ENCODE measurements at places on chromosomes 2 and 18.
A peak's percentile ranks its signal among the peaks of the same experiment; 100 is the strongest.

DNA sequence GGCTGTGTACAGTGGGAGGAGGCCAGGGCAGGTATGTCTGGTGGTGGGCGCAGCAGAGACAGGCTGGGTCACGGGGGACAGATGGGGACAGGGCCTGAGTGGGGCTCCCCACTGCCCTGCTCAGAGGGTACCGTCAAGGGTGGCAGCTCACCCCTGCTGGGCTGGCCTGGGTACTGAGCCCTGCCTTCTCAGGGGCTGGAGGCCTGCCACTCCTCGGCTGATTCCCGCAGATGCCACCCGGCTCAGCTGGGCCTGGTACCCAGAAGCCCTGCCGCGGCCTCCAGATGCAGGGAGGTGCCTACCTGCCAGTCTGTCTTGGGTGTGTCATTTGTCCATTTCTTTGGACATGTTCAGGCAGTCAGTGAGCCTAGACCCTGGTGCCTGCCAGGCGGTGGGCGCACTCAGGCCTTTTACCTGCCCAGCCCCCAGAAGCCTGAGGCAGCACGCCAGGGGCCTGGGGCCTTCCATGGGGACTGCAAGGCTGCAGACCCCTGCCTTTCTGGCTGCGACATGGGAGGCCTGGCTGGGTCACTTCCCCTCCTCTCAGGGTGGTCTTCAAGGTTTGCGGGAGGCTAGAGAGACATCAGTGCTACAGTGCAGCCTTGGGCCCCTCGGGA lies 3.3 kb downstream of the SNORC start:
- no peak for DNase-seq

- DNase-seq = peak; percentile 73
Measured at GRCh38 chr2:173851141-173851641, 114.0 kb downstream of the SP3 start.

GRCh38 chr2:98759338-98759737 lies 28.4 kb upstream of the MGAT4A start:
- no peak for DNase-seq

GRCh38 chr2:206443735-206444527 lies 599 bp downstream of the ADAM23 start:
- no peak for DNase-seq

- DNase-seq = no peak
Measured at GRCh38 chr2:230795856-230796255, 68.9 kb upstream of the ITM2C start.

DNA sequence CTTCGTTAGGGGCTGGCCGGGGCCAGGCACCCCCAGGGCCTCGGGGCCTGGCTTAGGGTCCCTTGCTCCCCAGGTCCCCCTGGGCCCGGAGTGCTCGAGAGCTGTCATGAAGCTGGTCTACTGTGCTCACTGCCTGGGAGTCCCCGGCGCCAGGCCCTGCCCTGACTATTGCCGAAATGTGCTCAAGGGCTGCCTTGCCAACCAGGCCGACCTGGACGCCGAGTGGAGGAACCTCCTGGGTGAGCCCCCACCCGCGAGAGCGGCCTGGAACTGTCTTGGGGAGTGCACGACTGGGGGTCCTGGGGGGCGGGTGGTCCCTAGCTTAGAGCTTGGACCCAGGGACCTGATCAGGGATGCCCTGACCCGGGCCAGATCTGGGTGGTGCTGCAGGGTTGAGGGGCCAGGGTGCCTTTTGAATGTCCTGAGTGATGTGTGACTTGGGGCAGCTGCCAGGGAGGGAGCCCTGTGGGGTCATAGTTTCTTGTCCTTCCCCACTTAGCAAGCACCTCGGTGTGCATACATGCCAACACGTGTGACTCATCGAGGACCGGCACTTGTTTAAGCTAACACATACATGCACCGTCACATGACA lies 27.9 kb downstream of the GPC1 start:
- DNase-seq = peak; percentile 24

DNA sequence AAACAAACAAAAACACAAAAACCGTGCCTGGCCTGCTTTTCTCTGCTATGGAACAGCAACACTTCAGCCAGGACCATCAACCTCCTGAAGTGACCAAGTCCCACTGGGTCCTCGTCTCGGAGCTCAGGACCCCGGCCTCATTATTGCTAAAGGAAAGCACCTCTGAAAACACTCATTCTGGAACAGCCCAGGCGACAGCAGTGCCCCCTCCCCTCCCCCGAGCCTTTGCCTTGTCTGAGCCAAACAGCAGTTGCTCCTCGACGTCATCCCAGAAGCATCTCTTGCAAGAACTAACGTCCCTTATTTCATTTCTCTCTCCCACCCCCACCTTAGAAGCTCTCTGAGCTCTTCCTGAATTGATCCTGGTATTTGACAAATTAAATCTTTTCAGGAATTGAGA lies 27.4 kb downstream of the APCDD1 start:
- DNase-seq = no peak

DNA sequence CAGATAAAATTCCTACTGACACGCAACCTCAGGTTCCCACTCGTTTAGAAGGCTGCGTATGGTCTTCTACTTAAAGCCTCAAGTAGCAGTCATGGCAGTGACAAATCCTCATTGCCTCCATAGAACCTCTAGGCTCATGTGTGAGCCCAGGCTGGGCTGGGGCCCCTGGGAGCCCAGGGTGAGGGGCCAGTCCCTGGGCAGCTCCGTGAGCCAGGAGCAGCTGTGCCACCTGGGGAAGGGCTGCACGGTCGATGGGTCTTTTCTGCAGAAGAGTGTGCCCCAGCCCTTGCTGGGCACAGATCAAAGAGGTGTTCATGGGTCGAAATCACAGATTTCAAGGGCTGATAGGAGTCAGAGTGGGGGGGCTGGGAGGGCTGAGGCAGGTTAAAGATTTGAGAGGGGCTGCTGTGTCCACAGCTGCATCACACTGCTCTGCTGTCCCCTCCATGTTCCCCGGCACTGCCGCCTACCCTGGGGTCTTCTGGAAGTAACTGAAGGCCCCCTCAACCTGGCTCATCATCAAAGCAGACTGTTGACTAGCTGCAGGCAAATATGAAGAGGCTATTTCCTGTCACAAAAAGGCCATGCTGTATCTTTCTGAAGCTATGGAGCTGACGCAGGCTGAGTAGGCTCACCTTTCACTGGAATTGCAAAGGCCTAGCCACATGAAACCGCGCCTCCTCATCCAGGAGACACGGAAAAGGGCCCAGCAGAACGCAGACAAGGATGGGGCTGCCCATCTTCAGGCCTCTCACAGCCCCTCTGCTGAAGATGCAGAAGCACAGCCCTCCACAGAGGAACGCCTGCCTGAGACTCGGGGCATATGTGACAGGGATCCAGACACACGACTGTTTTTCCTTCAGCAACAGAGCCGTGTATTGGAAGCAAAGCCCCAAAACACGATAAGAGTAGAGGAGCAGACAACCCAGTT lies 35.7 kb upstream of the ALPP start:
- no peak for DNase-seq

DNA sequence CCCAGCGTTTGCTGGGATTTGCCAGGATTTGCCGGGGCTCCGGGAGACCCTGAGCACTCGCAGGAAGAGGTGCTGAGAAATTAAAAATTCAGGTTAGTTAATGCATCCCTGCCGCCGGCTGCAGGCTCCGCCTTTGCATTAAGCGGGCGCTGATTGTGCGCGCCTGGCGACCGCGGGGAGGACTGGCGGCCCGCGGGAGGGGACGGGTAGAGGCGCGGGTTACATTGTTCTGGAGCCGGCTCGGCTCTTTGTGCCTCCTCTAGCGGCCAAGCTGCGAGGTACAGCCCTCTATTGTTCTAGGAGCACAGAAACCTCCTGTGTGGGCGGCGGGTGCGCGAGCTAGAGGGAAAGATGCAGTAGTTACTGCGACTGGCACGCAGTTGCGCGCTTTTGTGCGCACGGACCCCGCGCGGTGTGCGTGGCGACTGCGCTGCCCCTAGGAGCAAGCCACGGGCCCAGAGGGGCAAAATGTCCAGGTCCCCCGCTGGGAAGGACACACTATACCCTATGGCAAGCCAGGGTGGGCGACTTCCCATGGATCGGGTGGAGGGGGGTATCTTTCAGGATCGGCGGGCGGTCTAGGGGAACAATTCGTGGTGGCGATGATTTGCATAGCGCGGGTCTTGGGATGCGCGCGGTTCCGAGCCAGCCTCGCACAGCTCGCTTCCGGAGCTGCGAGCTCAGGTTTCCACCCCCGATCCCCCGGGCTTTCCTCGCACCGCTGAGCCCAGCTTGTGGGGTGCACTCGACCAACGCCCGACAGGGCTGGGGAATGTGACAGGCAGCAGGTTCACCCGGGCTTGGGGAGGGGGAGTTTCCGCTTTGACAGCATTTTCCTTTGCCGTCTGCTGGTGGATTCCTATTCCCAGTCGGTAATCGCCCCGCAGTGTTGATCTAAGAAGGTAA lies 2.8 kb downstream of the ONECUT2 start:
- peak; percentile 37 for DNase-seq

- no peak for DNase-seq
Measured at GRCh38 chr2:145068509-145068908, 548.6 kb upstream of the ZEB2 start.

DNA sequence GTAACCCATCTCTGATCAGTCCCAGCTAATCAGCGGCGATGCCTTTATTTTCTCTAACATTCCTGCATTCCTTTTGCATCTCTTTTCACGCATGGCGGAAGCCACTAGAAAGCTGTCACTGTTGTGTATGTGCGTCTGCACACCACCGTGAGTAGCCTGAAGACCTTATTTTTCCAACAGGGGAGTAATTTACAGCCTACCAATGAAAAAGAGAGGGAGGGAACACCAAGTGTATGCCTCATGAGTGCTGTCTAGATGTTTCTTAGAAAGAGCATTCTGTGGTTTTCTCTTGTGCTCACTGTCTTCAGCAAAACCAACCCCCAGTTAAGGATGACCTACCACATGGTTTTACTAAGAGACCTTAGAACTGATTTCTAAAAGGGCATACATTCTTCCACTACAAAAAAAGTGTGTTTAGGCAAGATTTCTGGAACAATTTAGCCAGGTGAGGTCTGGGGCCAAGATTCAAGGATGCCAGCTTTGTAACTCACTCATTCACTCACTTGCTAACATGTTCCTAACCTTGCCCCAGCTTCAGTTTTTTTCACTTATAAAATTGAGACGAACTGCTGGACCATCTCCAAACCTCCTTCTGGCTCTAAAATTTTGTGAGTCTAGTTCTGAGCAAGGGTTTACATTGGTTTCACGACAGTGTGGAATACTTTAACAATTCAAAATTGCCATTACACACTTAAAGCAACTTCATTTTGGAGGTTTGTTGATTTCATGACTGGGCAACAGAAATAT lies 51.4 kb downstream of the BCL2 start:
- DNase-seq = no peak

- DNase-seq = no peak
Measured at GRCh38 chr2:83565181-83565580, 893.9 kb downstream of the SUCLG1 start.

DNA sequence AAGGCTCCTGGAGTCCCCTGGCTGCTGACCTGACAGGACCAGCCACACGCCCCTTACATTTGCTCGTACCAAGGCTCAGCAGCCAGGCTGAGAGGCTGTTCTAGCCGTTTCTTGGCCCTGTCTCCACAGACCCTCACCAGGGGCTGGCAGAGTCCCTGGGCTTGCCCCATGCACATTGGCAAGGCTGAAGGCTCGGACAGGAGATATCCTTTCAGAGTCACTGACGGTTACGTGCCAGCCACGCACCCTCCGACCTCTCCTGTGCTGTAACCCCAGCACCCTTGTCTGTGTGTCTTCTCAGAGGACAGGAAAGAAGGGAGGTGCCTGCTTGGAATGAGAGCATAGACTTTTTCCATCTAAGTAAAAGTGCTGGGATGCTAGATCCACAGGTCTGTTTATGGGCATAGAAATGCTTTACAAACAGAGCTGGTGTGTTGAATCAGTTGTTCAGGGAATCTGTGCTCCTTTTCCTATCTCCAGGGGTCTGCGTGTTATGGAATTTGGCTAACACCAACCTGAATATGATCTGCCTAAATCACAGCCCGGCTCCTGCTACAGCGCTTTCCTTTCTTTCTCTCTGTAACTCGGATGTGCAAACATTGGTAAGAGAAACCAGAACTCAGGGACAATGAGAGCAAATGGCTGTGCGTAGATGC lies 41.0 kb downstream of the COPS8 start:
- DNase-seq = no peak

- no peak for DNase-seq
Measured at GRCh38 chr18:52339891-52340371, at the start of gene DCC. TSS of gene DCC (plus strand) at chr18:52340197. CDS start at chr18:52340788, 591 bp downstream.

- no peak for DNase-seq
Measured at GRCh38 chr2:42261518-42262195, 92.5 kb downstream of the EML4 start.

DNA sequence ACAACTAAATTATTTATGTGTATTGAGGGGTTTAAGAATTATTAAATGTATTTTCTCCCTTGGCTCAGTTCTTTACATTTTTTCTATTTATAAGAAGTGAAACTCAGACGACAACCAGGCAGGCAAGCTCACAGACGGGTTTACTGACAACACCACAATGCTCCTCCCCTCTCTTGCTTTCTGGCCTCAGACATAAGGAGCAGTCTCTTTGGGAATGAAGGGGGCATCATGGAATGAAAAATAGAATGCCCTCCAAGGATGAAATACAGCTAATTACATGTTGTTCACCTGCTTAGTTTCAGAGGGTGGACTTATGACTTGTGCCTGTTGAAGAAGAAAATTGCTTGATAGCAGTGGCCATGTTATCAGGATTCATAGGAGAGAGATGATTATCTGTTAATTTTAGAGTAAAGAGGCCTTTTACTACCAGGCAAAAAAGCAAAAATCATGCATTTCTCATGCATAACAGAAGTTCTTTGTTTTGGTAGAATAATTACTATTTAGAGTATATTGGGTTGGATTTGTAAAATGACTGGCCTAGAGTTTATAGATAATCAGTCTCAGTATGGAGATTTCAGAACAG lies 172.1 kb upstream of the LRRTM1 start:
- DNase-seq = no peak

GRCh38 chr2:112644933-112645309 lies 818 bp upstream of the SLC20A1 start:
- no peak for DNase-seq

DNA sequence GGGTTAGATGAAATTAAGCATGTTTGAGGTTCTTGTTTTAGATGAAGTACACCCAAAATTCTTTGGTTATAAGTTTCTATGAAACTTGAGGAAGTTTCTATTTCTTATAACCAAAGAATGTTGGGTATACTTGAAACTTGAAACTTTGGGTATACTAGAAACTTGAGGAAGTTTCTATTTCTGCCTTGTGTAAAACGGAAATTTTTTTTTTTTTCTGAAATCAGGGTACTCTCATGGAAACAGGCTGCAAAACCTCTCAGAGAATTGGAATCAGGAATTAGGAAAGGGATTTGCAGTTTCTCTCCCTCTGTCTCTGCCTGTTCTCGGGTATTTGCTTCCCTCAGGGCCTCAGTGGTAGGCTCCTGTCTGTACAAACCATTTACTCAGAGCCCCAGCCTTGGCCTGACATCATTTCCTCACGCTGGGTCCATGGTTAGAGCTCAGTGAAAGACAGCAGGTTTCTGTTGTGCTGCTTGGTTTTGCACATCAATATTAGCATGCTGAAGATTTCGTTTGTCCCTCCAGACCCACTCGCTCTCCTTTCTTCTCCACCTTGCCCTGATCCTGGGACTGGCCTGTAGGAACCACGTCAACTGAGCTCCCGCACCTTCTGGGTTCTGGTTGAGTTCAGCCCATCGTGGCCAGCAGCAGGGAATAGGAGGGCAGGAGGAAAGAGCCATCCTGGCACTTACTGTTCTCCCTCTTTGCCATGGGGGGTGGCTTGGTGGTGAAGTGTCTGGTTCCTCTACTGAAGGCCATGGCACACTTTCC lies 106.4 kb downstream of the POLR1A start:
- DNase-seq = no peak

- DNase-seq = no peak
Measured at GRCh38 chr2:202203348-202203747, 35.0 kb downstream of the SUMO1 start.

All from left ventricle myocardium superior (tissue), 1 donor.